Activated CD8-positive, alpha-beta T cell treated with anti-CD3 and anti-CD28 coated beads for 36 hours (primary cell): ENCODE measurements at places on chromosomes 4 and X. TPM values are rescaled to one million over a fixed set of nuclear protein-coding genes. Genes with fewer than 3 reads are reported as not detected.

PPBP gene
- not detected for total RNA-seq

DNA sequence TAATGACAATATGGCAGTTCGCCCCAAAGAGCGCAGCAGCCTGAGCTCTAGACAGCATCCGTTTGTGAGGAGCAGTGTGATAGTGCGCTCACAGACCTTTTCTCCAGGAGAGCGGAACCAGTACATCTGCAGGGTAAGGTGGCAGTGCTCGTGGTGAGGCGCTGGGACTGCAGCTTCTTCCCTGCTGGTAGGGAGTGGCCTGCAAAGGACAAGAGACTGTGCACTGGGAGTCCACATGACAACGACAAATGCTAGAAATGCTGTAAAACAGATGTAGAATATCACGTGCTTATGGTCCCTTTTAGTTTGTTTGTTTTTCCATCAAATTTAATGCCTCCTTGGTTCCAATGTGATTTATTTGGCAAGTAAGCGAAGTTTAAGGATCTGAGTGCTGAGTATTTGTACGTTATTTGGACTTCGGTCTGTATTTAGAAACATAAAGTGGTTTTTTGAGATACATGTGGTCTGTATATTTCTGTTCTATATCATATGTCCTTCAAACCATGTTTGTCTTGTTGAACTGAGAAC is 35.8 kb downstream of the CLDN22 start:
- no peak for DNase-seq

PROM1 gene
- 0.22 TPM for total RNA-seq

DNA sequence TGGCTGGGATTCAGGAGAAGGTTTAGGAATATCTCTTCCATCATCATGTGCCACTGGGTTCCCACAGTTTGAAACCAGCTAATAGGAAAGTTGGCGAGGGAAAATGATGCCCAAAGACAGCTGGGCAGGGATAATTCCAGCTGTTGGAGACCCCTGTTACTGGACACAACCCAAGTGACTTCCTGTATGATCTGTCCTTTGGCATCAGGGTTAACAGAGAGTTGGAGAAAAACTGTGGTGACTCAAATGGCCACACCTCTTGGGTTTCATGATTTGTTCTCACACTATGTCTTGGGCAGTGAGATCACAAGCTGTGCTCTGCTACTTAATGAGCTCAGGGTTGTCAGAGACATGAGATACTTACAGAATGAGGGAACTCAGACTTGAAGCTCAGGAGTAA is 3.8 kb downstream of the FGF16 start:
- no peak for DNase-seq

- DNase-seq = no peak
Measured at GRCh38 chr4:40176602-40177001, 20.2 kb upstream of the RHOH start.

GRCh38 chr4:139734201-139734874 is 68.7 kb downstream of the MGST2 start:
- no peak for DNase-seq

SLC9B2 gene
- total RNA-seq = 35.6 TPM

XAGE2 gene
- total RNA-seq = not detected

- DNase-seq = no peak
Measured at GRCh38 chr4:189088780-189089179, 851.9 kb upstream of the FRG1 start.

DNA sequence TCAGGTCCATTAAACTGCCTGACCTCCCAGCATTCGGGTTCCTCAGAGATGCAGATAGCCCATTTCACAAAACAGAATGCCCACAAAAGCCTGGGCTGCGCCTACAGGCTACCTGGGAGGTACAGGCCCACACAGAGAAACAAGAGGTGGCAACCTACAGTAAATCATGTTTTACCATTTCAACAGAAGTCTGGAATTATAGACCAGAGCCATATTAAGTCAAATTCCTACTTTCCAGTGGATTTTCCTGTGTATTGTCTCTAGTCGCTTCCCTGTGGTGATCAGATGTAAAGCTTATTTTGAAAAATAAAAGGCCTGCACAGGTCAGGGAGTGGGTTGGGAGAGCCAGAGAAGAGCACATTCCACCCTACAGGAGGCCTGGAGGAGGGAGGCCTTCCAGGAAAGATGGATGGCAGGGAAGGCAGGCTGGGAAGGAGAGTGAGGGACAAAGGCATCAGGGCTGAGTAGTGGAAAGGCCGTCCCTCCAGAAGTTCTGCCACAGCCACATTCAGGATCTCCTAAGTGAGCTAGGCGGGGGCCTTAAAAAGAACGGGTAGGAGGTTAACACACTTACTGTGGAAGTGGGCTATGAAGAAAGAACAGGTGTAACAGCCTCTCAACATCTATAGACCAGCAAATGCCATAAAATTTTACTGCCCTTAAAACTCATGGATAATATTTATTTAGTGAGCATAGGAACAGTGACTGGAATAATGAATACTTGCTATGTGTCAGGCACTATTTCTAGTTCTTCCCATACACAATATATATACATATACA is 19.0 kb upstream of the USO1 start:
- DNase-seq = no peak

SLC10A6 gene
- not detected for total RNA-seq

MAMLD1 gene
- 1.8 TPM for total RNA-seq

DNA sequence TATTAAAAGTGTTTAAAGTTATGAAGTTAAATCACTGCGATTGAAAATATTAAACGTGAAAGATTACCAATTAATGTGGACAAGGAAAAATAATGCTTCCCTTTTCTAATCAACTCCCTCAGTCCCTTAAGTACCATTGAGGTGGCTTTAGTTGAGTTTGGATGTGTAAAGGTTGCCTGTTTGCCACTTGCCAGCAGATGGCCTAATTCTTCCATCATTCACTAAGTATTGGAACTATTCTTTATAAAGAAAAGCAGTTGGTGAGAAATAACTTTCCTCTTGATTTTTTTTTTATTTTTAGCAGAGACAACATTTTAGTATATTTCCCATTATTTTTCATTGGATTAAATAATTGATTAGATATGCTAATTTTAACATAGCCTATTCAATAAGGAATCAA is 295.9 kb upstream of the TACR3 start:
- no peak for DNase-seq

GRCh38 chr4:125313989-125314667 is 627 bp upstream of the FAT4 start:
- DNase-seq = no peak

DNA sequence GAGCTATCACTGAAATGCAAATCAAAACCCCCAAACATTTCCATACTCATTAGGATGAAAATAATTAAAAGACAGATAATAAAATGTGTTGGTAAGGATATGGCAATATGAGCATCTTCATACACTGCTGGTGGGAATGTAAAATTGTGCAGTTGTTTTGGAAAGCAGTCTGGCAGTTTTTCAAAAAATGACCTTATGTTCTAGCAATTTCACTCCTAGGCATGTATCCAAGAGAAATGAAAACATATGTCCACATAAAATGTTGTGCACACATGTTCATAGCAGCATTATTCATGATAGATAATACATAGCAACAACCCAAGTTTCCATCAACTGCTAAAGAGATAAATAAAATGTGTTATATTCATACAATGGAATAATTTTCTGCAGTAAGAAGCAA is 14.8 kb upstream of the GPRASP2 start:
- DNase-seq = no peak

DNA sequence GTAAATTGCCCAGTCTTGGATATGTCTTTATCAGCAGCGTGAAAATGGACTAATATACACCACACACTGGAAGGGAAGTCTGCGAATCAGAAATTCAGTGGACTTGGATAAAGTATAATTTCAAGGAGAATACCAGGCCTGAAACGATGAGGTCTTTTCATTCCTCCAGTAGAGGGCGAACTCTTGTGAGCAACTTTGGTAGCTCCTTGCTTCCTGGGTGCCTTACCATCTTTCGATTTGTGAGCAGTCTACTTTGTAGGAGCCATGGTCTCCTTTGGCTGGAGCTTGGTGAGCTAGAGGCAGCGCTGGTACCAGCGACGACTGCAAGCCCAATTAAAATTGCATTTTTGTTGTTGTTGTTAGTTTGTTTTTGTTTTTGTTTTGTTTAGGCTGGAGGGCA is 791.9 kb downstream of the FAT4 start:
- DNase-seq = no peak

GC gene
- not detected for total RNA-seq

MND1 gene
- 50.0 TPM for total RNA-seq

GRCh38 chr4:41267997-41268396 is 11.3 kb downstream of the UCHL1 start:
- no peak for DNase-seq

DNA sequence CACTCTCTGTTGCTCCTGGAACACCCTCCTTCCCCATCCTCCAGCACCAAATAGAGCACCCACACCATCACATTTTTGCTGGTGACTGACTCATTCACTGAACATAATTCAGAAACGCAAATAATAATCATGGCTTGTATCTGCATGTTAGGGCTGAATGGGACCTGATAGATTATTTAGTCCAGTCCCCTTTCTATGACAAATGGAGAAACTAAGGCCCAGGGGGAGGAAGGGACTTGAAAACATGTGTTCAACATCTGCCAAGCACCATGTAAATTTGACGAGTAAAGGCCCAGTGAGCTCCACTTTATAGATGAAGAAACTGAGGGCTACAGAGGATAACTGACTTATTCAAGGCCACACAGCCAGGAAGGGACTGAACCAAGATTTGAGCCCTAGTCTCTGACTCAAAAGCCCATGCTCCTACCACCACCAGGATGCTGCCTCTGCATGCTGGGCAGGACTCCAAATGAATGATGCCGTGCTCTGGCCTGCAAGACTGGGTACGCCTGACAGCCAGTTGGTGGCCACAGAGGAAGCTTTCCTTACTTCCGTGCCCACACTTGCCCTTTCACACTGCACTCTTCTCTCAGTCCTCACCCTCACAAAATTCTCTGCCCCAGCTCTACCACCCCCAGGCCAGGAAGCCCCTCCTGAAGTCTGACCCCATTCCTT is 133.3 kb upstream of the PJA1 start:
- no peak for DNase-seq

DNA sequence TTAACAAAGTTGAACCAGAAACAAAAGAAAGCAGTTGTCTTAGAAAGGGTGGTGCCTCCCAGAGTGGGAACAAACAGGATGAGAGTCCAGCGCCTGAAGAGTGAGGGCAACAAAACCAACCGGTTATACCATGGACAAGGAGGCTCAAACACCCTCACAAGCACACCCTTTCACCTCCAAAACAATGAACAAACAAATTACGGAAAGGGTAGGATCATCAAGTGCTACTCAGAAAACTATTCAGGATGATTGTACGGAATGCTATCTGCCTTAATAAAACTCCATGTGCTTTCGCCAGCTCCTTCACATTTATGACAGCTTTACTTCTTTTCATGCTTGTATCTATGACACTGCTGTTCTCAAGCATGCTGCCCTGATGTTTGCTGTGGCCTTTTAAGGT is 26.8 kb downstream of the SLC39A8 start:
- DNase-seq = no peak

CNKSR2 gene
- 9.4 TPM for total RNA-seq

RNF212 gene
- 3.0 TPM for total RNA-seq

DNA sequence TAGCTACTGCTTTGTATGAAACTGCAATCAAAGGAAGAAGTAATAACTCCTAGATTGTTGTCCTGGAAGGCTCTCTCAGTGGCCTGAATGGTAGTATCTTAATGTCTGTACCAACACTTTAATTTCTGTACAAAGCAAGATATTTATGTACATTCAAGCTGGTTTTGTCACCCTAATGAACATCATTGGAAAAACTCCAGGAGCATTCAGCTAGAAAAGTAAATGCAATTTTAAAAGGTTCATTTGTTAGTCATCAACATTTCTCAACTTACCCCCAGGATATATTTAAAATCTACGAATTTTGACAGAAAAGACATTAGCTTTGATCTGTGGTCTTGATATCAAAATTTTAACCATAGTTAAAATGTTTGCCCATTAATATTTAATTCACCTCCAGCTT is 80.0 kb upstream of the FGF13 start:
- no peak for DNase-seq

- DNase-seq = no peak
Measured at GRCh38 chr4:54909961-54910360, 215.4 kb downstream of the KDR start.

- DNase-seq = no peak
Measured at GRCh38 chr4:186260504-186261448, 5.2 kb upstream of the F11 start.

- DNase-seq = peak; percentile 26
Measured at GRCh38 chr4:42609051-42609450, 47.9 kb downstream of the ATP8A1 start.

- DNase-seq = no peak
Measured at GRCh38 chr4:43709443-43709842, 739.2 kb downstream of the KCTD8 start.

DNA sequence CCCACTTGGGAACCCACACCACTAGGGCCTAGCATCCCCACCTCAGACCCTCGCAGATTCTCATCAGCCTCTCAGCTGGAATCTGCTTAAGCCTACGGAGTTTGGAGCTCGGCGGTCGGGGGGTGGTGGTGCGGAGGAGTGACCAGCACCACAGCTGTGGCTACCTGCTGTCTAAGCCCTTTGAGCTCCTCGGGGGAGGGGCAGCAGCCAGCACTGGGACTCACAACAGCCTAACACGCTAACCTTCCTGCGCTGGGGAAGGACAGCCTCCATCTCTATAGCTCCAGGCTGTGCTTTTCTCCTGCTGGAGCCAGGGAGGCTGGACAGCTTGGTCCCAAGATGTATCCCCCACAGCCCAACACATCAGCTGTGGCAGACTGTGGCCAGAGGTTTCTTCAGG is 281.5 kb downstream of the USP46 start:
- no peak for DNase-seq

DNA sequence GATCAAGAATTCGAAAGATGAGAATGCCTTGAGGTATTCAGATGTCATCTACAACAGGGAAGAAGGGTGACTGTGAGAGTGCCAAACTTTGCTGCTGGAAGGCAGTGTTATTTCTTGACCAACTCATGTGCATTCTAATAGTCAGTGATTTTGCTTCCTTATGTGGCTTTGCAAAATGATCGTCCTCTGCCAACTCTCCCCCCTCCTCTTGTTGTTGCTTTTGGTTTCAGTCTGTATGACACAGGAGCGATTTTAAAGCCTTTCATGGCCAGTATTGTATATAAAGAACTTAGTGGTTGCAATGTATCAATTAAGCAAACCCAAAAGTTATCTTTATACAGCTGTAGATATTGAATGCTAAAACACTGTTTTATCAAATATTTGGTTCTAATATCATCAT is 379.1 kb downstream of the IL1RAPL1 start:
- no peak for DNase-seq

EBP gene
- 164 TPM for total RNA-seq
